ENCODE measurements at places on chromosomes 1 and 21.
A peak's percentile ranks its signal among the peaks of the same experiment; 100 is the strongest.

DNA sequence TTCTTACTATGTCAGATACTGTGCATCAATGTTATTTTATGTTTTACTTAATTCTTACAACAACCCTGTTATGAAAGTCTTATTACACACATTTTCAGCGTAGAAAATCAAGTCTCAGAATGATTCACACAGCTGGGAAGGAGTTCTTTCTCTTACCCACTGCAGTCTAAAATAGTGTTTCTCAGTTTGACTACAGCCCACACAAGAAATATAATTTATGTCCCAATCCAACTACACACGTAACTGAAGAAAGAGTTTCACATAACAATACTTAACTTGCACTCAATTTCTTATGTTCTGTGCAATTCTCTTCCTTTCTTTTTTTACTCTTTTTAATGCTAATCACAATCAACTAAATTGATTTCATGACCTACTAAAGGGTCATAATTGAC, 252.8 kb upstream of the ADGRL2 start:
- no peak for DNase-seq

- DNase-seq: no peak
Measured at GRCh38 chr1:58515794-58516401, 30.6 kb downstream of the OMA1 start.

GRCh38 chr1:218743861-218744505, 398.8 kb downstream of the TGFB2 start:
- DNase-seq: no peak

DNA sequence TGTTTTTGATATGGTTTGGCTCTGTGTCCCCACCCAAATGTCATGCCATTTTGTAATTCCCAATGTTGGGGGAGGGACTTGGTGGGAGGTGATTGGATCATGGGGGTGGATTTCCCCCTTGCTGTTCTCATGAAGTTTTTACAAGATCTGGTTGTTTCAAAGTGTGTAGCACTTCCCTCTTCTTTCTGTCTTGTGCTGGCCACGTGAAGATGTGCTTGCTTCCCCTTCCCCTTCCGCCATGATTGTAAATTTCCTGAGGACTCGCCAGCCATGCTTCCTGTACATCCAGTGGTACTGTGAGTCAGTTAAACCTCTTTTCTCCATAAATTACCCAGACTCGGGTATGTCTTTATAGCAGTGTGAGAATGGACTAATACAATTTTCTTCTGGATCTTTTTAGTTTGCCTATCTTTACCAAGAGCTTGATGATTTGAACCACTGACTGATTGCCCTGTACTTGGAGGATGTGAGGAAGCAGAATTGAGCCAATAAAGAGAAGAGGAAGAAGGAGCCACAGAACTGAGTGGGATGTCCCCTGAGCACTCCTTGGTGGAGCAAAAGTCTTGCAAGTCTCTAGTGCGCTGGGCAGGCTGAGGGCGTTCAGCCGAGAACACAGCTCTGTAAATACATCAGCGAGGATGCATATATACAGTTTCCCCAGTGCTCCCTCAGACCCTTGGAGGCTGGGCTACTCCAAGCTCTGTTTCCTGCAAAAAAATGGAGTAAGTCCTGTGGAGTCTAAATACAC, 102.6 kb downstream of the CYYR1 start:
- DNase-seq: no peak

DNA sequence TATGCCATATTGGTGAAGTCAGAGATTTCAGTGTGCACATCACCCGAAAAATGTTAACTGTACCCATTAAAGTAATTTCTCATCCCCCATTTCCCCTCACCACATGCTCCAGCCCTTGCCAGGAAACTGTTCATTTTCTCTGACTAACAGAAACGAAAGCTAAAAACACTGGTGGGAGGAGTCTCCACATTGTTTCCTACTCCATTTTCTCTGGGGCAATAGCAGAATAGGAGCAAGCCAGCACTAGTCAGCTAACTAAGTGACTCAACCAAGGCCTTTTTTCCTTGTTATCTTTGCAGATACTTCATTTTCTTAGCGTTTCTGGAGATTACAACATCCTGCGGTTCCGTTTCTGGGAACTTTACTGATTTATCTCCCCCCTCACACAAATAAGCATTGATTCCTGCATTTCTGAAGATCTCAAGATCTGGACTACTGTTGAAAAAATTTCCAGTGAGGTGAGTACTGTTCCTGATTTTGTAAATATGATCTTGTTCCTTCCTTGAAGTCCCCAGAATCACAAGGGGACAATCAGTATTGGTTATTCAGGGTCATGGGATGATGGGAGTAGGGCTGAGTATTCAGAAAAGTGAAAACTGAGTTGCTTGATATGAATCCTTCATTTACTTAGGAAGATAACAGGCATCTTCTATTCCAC, at the start of gene IFI16:
TSS of gene IFI16 (plus strand) at position 204 of the 658 bp plus-strand sequence. CDS start 4,774 bp downstream, outside the sequence.
- no peak for DNase-seq

- no peak for DNase-seq
Measured at GRCh38 chr1:36977731-36978406, 56.4 kb downstream of the GRIK3 start.

DNA sequence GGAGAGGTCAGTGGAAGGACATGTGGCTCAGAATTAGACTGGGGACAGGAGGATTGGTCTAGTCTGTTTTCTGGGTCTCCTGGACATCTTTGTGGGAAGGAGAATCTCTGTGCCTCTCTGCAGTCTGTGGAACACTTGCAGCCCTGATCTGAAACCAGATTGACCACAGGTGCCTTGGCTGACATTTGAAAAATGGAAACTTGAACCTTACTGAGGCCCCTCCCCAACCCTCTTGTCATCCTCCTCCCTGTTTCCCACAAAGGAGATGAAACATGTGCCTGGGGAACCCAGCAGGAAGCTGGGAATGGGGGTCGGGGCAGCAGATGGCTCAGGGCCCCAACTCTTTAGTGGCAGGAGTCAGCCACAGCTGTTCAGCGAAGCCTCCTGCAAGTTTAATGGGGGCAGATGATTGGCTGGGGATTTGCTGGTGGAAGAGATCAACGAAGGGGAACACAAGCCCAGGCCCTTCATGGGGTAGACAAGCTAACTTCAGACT, 18.1 kb downstream of the VASH2 start:
- no peak for DNase-seq

GRCh38 chr1:103109311-103109920, 1.1 kb upstream of the COL11A1 start:
- no peak for DNase-seq

DNA sequence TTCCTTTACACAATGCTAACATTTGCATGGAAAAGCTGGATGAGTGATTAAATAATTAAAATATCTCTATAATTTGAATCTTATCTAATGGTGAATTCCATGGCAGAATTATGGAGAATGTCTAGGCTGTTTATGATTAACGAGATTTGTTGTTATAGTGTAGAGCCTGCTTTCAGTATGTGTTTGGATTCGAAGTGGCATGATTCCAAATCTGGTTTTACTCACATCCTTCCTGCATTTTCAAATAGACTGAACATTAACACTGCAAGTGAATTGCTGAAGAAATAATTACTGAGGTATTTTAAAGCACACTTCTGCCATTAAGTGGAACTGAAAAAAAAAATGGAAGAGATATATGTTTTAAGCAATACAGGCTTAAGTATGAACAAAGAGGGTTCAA, 5.1 kb upstream of the NEK7 start:
- no peak for DNase-seq

DNA sequence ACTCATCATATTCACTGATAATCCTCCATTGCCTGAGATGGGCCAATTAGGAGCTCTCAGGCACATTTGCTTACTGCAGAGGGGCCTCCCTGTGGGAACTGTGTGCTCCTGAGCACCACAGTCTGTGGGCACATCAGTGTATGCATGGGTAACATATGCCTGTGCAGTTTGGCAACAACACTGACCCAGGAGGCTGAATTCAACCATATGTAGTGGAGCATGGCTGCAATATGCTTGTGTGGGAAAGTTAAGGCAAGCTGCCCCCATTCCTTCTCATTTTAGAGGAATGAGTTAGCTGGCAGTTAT, 11.8 kb upstream of the FMOD start:
- DNase-seq: no peak

- no peak for DNase-seq
Measured at GRCh38 chr1:213997038-213997771, 9.4 kb downstream of the PROX1 start.

- no peak for DNase-seq
Measured at GRCh38 chr1:101781201-101781831, 215.4 kb downstream of the OLFM3 start.

DNA sequence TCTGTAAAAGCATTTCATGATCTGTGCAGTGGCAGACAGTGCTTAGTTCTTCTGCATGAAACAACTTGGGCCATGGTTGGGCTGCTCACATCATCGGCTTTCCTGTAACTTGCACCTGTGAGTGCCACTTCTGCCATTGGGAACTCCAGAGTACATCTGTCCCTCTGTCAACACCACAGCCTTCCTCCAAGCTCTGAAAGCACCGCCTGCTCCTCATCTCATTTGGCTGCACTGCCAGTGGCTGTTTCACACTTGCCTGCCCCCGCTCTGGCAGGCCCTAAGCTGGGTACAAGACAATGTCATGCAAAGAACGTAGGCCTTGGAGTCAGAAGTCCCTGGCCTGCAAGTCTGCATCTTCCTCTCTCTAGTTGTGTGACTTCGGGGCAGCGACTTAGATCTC, 46.4 kb downstream of the DDX20 start:
- DNase-seq: peak; percentile 61

- peak; percentile 86 for DNase-seq
Measured at GRCh38 chr21:41419921-41420862, 5.8 kb upstream of the MX1 start.

GRCh38 chr1:62716397-62716796, 28.2 kb upstream of the DOCK7 start:
- DNase-seq: no peak

DNA sequence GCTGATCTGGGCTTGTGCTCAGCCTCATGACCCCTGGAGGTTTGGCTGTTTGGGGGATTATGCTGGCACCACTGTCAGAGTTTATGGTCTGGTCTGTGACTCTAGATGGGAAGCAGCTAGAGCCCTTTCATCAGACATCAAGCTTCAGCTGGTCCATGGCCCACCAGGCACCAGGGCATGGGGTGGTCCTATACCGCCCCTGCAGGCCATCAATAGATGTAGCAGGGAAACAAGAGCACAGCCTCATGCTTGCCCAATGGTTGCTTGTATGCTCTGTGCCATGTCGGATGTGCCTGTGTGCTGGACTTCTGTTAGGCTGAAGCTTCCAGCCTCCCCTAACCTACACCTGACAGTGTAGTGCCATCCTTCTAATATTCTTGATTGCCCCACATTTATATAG, 71.1 kb upstream of the CD34 start:
- no peak for DNase-seq

- no peak for DNase-seq
Measured at GRCh38 chr21:42541174-42541573, 27.5 kb downstream of the SLC37A1 start.

- DNase-seq: no peak
Measured at GRCh38 chr1:79040424-79041082, 34.0 kb upstream of the ADGRL4 start.

- no peak for DNase-seq
Measured at GRCh38 chr1:165354739-165355138, 1.8 kb downstream of the LMX1A start.

- DNase-seq: no peak
Measured at GRCh38 chr1:27744556-27744955, 18.8 kb downstream of the FAM76A start.

- no peak for DNase-seq
Measured at GRCh38 chr1:173917635-173918493, 737 bp upstream of the SERPINC1 start.

GRCh38 chr21:46550116-46550941, 54.6 kb downstream of the S100B start:
- DNase-seq: no peak

- DNase-seq: no peak
Measured at GRCh38 chr1:187454010-187454409, 625.3 kb downstream of the PLA2G4A start.

DNA sequence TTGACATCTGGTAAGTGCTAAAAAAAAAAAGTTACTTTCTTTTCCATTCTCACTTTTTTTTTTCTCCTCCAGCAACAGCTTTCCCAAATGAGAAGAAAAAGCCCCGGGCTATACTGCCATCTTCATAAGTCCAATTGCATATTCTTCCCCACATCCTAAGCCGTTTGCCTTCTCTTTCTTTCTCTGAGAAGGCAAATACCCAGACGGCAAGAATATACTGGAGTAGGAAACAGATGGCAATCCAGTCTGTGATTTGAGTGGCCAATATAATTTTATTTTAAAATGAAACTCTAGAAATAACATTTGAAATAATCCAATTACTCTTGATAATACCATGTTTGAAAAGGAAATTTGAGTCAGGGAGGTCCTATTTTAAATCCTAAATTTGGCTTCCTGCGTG, 44.6 kb upstream of the GREM2 start:
- DNase-seq: no peak

- DNase-seq: no peak
Measured at GRCh38 chr1:7651203-7651602, 119.9 kb upstream of the VAMP3 start.

GRCh38 chr21:38795475-38795874, 10.3 kb upstream of the ETS2 start:
- no peak for DNase-seq

DNA sequence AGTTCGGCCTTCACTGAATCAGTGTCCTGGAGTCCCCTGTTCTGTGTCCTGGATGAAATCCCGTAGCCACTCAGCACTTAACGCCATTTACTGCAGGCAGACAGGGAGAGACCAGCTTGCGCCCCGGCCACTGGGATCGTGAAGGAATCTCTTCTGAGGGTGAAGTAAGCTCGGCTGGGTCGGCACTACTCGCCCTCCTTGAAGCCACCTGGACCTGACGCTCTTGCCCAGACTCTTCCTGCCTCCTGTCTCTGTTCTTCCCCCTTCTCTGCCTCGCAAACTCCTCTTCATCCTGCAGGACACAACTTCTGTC, 99.9 kb upstream of the ZBTB40 start:
- DNase-seq: no peak

GRCh38 chr1:48190881-48191280, 31.6 kb upstream of the SLC5A9 start:
- DNase-seq: no peak

- DNase-seq: no peak
Measured at GRCh38 chr1:20867847-20868246, 80.7 kb upstream of the HP1BP3 start.

DNA sequence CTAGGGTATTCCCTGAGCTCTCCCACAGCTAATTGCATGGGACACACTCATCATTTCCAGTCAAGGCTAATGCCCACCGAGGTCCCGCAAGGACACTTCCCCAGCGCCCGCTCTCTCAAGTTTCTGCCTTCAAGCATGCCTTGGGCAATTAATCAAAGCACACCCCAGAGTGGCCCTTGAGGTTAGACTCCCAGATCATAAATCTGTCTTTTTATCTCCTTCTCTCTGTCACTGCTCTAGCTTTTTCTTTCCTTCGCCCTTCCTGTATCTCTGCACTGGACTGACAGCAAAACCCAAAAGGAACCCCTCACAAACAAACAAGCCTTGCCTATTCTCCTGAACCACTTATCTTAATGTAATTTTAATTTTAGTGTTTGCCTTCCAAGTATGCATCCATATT, 7.9 kb upstream of the EXOSC10 start:
- no peak for DNase-seq

GRCh38 chr21:44378646-44379514, 25.5 kb downstream of the TRPM2 start:
- DNase-seq: no peak

GRCh38 chr1:75985827-75986226, 53.6 kb upstream of the ASB17 start:
- DNase-seq: no peak

- DNase-seq: no peak
Measured at GRCh38 chr1:15337656-15338402, 71.9 kb upstream of the EFHD2 start.

Measured in left ventricle myocardium inferior (tissue), 1 donor.